Activated CD4-positive, alpha-beta T cell treated with anti-CD3 and anti-CD28 coated beads, Interleukin-10, Interleukin-2, amounts not matched to agents 100 ng/mL and 50 ng/mL, durations not matched to agents 16 hours and 8 hours (primary cell): ENCODE measurements at places on chromosomes 5 and 9.

DNA sequence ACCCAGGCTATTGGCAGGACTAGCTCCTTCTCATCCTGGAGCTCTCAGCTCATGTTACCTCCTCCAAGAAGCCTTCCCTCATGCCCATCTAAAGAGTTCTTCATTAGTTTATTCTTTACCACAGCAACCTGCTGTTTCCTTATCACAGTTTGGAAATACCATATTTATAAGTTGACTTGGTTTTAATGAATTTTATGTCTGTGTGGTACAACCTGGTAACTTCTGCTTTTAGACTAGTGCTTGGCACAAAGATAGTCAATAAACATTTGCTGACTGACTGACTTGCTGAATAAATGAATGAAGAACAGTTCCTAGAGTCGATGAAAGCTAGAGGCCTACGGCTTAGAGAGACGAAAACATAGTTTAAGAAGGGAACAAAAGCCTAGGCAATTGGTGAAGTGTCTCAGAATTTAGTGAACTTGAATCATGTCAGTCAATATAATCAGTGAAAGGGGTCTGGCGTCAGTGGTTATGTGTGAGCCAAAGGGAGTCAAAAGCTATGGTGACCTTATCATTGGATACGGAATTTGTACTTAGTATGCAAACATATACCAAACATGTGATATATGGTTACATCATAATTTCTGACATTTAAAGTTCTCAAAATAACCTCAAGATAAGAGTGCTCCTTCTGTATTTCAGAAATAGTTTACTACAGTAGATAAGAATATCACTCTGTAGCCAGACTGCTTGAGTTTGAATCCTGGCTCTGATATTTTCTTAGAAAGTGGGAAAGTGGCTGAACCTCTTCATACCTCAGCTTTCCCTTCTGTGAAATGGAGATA lies 239.5 kb downstream of the MCTP1 start:
- no peak for DNase-seq

- DNase-seq = no peak
Observed at GRCh38 chr5:106737111-106737510, 933.6 kb downstream of the EFNA5 start.

DNA sequence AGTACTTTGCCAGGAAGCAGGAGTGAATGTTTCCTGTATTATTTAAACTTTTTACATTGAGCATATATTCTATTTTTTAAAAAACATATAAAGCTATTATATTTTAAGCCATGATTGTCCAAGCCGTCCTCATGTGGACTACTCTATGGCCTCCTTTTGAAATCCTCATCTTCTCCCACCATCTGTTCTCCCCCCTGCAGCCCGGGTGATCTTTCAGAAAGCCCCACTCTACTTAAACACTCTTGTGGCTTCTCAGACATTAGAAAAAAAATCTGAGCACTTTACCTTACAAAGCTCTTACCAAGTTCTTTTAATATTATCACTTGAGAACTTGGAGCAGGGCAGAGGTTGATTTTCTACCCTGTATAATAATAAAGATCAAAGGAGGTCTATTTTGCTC lies 95.4 kb downstream of the CAVIN4 start:
- DNase-seq = no peak

DNA sequence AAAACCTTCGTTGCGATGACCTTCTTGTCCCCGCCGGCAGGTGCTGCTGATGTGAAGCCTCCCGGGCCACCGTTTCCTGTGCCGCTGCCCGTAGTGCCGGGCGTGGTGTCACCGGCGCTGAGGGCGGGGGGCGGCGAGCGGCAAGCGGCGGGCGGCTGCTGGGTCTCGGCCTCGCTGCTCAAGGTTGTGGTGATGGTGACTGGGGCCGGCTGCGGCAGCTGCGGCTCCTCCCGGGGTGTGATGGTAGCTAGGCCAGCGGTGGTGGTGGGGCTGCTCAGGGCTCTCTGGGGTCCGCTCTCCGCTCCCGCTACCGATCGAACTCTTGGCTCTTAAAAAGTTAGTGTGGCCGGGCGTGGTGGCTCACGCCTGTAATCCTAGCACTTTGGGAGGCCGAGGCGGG lies 36.0 kb upstream of the PTPN3 start:
- DNase-seq = no peak

DNA sequence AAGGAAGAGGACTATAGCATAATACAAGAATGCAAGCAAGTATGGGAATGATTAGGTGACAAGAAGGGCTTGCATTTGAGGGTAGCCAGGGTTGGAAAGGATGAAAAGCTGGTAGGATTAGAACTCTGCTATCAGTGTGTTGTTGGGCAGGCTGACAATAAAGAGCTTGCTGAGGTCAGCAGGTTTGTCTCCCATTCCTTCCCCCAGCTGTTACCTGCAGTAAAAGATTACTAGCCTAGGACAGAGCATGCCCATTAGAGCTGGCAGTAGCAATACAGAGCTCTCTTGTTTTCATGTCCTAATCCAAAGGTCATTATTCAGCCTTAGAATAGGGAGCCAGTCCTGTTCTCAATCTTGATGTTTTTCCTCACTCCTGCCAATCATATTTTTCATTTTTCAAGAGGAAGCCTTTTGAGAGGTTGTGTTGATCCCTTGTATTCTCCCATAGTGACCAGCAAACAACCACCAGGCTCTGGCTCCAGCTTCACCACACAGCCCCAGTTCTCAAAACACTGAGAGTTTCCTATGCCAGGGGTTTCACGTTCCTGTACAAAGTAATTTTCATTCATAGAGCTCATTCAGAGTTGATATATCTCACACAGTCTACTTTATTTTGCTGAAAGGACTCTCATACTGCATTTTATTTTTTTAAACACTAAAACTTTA lies 71.7 kb downstream of the OR2K2 start:
- DNase-seq = no peak

GRCh38 chr5:164139423-164139822 lies 634.0 kb downstream of the MAT2B start:
- DNase-seq = no peak

GRCh38 chr5:34735491-34736426 lies 79.6 kb downstream of the RAI14 start:
- no peak for DNase-seq
